ENCODE measurements at places on chromosomes 12 and 14.
A peak's percentile ranks its signal among the peaks of the same experiment; 100 is the strongest.

DNA sequence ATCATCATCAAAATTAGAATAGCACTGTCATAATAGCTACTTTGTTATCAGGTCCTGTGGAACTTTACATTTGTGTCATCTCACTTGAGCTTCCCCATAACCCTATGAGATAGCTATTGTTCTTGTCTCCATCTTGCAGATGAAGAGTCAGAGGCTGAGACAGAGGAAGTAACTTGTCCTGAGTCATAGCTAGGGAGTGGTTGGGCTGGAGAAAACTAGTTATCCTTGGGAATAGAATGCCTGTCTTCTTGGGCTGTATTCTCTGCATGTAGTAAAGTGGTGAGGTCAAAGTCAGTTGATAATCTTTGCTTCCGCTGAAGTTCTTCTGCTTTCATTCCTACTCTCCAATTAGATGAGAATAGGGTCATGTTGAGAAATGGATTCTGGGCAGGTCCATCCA, 117.0 kb downstream of the SMOC1 start:
- peak; percentile 72 for DNase-seq

- no peak for DNase-seq
Measured at GRCh38 chr12:50715174-50715573, 48.7 kb upstream of the ATF1 start.

- DNase-seq = no peak
Measured at GRCh38 chr14:102192840-102193502, 53.3 kb downstream of the WDR20 start.

DNA sequence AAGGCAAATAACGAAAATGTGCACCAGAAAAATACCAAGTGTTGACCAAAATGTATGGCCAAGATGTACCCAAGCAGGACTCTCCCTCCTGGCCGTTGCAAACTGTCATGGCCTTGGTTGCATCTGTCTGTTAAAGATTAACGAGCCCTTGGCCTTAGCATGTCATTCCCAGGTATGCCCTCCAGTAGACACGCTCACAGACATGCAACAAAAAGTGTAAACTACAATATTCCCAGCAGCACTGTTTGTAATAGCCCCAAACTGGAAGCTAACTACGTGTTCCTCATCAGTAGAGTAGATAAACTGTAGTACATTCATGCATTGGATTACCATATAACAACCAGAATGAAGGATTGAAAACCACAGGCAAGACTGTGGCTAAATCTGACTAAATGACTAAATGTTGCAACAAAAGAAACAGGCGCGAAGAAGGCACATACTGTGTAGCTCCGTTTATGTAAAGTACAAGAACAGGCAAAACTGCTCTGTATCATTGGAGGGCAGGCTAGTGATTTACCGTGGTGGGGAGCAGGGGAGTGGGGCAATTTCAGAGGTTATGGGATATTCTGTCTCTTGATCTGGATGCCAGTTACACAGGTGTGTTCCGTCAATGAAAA, 232.8 kb upstream of the DIO3 start:
- no peak for DNase-seq

GRCh38 chr14:69664865-69665526, 53.6 kb downstream of the SUSD6 start:
- DNase-seq = no peak

DNA sequence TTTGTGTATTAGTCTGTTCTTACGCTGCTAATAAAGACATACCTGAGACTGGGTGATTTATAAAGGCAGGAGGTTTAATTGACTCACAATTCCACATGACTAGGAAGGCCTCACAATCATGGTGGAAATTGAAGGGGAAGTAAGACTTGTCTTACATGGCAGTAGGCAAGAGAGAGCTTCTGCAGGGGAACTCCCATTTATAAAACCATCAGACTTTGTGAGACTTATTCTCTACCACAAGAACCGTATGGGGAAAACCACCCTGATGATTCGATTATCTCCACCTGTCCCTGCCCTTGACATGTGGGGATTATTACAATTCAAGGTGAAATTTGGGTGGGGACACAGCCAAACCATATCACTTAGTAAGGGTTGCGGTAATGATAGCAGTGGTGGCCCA, 833.1 kb downstream of the FLRT2 start:
- DNase-seq = no peak

- no peak for DNase-seq
Measured at GRCh38 chr14:26233118-26233517, 364.7 kb downstream of the NOVA1 start.

- DNase-seq = no peak
Measured at GRCh38 chr14:55571125-55571889, 8.7 kb upstream of the KTN1 start.

GRCh38 chr12:47343684-47344567, 264.2 kb upstream of the AMIGO2 start:
- DNase-seq = peak; percentile 7

All from kidney tubule cell (primary cell).